ENCODE measurements at places on chromosomes 2 and 18.

DNA sequence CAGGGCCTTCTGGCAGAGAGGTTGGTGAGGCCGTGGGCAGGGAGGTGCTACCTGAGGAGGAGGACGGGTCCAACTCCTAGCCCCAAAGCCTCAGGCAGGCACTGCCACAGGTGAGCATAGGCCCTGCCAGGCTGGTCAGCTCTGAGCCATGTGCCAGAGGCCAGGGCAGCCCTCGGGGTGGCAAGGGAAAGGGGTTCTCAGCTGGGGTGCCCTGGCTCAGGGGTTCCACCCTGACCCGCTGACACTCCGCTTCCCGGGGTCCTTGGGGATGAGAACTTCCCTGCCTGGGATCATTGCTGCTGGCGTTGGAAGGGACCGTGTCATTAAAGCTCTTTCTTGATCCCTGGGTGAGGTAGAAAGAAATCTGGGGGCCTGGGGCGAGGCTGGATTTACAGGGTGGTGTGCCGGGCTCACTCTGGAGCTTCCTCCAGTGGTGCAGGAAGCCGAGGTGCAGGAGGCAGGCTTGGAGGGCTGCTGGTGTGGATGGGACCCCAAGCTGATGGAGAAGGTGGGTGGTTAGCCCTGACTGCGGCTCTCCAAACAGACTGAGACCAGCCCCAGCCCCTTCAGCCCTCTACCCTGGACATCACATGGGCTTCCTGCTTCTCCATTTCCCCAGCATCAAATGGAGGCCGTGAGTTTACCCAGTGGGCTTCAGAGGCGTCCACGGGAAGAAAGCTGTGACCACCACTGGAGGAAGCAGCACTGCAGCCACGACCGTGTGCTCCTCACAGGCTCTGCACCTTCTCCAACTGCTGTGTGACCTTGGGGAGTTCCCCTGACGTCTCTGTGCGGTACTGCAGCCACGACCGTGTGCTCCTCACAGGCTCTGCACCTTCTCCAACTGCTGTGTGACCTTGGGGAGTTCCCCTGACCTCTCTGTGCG lies 295.2 kb downstream of the NDUFA10 start:
- DNase-seq = no peak

DNA sequence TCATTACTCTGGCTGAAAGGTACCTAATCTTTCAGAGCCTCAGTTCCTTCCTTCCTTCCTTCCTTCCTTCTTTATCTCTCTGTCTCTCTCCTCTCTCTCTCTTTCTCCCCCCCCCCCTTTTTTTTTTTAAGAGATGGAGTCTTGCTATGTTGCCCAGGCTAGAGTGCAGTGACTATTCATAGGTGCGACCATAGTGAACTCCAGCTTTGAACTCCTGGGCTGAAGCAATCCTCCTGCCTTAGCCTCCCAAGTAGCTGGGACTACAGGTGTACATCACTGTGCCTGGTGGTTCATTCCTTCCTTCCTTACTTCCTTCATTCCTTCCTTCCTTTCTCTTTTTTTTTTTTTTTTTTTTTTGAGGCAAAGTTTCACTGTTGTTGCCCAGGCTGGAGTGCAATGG lies 64.3 kb upstream of the MAP4K3 start:
- DNase-seq = no peak

GRCh38 chr2:230899287-230899686 lies 25.8 kb downstream of the GPR55 start:
- DNase-seq = peak; percentile 2

- DNase-seq = no peak
These were observed 15.7 kb downstream of the KLHL29 start for GRCh38 chr2:23400703-23401102.

DNA sequence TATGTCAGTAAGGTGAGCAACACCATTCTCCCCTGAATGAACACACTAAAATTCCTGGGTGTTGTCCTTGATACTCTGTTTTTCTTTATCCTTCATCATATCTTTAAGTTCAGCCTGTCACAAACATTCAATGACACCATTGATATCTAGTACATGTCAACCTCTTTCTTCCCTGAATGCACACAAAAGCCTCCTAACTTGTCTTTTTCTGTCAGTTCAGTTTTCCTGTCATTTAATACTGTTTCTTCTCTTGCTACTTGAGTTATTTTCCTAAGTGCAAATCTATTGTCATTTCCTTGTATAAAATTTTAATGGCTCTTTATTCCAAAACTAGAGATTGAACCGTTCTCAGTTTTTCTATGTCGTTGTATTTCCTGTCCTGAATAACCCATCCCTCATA lies 1107.6 kb upstream of the SLC39A10 start:
- DNase-seq = no peak

GRCh38 chr2:33130054-33130447 lies 183.3 kb downstream of the LTBP1 start:
- no peak for DNase-seq

- no peak for DNase-seq
These were observed 36.4 kb upstream of the SLC1A4 start for GRCh38 chr2:64952511-64953482.

DNA sequence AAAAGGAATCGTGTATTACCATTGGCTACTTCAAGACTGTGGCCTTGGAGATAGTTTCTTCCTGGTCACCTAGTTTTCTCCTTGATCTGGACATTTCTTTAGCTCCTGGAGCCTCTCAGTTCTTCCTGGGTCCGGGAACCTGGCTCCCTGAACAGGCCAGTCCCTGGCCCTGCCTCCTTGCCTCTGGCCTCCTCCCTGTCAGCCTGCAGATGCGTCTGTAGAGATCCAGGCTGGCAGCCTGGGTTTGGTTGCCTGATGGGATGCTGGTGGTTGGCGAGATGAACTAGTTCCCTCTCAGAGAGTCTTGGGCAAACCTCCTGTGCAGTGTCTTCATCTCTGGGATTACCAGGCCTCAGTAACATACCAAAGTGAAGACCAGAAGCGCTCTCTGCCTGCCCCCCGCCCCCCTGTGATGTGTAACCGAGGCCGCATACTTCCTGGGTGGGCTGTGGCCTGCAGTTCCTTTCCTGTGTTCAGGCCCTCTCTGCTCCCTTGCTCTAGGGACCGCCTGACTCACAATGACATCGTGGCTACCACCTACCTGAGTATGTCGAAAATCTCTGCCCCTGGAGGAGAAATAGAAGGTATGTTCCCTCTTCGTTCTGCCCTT lies 85.4 kb downstream of the DYSF start:
- peak; percentile 20 for DNase-seq

- no peak for DNase-seq
These were observed 19.4 kb downstream of the AAK1 start for GRCh38 chr2:69624131-69624530.

DNA sequence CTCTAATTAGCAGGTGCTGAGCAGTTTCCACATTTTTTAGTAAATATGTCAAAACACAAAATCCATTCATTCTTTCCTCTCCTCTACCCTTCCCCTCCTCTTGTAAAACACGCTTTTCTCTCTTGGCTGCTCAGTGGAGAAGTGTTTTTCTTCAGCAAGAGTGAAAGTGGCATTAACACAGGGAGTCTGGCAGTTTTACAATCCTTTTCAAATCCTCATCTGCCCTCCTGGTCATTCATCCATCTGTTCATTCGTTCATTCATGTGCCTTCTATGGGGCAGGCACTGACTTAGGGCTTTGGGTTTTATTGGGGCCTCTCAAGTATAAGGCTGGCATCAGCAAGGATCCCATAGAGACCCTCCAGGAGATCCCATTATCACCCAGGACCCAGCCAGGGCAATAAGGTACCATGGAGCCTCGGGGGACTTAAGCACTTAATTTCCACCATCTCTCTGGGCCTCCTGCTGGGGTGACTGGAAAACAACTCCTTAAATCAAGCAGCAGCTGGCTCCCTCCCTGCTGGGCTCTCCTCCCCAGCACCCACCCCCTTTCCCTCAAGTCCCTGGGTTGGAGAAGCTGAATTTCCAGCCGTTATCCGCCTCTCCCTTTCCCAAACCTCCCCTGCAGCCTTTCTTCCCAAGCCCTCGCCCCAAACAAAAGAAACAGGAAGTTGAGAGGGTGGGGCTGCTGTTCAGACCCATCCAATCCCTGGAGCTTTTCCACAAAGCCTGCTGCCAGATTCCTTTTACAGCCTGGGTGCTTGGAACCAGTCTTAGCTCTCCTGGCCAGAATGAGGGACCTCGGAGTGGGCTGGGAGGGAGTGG lies 32.6 kb downstream of the MARCHF4 start:
- no peak for DNase-seq

DNA sequence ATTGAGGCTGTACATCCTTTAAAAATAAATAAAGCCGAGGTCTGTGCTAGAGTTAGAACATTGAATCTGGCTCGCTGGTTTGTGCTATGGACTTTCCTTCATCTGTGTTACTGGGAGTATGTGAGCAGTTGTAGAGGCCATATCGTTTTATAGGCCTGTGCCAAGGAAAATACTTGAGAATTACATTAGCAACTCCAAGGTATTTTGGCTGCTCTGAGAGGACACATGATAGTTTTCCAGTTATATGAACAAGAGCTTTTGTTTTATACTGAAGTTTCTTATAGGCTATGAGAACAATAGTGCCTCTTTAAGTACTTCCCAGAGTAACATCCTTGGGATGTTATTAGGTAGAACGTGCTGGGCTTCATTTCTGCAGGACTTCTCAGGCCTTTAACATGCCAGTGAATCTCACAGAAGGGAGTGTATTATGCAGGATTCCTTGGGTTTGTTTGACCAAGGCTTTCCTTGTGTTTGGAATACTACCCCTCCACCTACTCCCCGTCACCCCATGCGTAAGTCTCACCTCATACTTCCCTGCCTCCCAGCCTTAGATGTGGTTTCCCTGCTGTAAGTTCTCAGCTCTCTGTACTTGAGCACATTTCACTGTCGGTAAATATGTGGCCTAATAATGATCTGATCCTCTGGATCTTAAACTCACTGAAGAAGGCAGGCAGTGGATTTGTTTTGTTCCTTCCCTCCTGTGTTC lies 21.0 kb downstream of the TCF7L1 start:
- no peak for DNase-seq

- peak; percentile 0 for DNase-seq
These were observed 2.2 kb downstream of the DNER start for GRCh38 chr2:229712136-229712535.

- no peak for DNase-seq
These were observed 133.0 kb downstream of the MAP4K4 start for GRCh38 chr2:101830555-101830954.

GRCh38 chr18:75005626-75006025 lies 203.3 kb downstream of the PTGR3 start:
- no peak for DNase-seq

GRCh38 chr18:22914633-22915032 lies 18.5 kb upstream of the RBBP8 start:
- no peak for DNase-seq

DNA sequence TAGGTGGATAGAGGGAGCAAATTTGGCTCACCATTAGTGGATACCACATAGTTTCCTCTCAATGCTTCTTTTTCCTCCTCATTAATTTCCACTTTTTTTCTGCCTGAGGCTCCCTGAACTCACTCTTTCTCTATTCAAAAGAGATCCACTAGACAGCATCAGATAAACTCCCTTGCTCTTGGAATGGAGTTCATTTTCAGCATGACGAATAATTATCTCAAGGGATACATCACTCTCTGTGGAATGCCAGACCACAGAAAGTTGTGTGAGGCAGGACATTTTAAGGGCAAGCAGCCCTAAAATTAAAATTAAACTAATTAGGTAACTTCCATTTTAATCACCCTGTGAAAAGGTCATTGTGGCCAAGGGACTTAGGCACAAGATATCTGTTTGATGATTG lies 1920.1 kb upstream of the CELF4 start:
- DNase-seq = no peak

DNA sequence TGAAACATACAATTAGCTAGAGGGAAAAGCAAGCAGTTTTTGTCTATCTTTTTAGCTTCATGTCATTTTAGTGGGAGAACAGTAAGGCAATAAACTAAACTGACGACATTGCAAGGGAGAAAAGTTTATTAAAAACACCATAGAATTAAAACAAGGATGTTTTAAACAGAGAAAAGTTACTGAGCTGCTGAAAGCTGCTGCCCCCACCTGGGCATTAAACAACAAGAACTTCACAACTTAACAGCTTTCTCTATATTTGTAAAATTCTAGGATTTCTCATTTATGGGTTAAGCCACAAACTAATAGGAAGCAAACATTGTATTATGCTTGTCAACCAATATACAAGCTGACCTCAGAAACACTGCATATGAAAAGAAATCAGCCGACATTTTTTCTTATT lies 289.2 kb downstream of the ERBB4 start:
- peak; percentile 3 for DNase-seq

DNA sequence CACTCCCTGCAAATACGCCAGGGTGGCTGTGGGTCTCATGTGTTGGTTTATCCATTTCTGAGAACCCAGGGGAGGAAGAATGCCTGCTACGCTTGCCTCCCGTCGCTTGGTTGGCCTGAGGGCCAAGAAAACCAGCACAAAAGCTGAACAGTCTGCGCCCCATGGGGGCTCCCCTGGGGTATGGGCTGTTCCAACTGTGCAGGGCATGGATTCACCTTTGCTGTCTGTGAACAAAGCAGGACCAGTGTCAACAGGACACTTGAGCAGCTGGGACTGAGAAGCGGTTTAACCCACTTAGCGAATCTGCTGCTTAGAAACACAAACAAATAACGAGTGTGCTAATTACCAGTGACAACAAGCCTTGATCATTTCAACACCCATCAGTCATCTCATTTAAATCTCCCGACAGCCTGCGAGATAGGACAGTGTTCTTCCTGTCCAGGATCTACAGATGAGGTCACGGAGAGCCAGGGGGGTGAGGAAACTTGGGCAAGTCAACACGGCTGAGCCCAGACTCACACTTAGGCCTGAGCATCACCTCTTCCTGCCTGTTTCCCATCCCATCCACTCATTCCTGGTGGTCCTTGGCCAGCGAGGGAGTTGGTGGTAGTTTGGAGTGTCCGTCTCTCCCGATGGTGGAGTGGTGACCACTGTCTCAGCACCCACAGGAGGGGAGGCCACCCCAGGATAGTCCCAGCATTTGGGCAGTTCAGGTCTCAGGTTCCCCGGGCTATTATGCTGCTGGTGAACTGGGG lies 111.6 kb upstream of the HAAO start:
- DNase-seq = no peak

GRCh38 chr2:96495982-96496629 lies 9.1 kb downstream of the NEURL3 start:
- no peak for DNase-seq

All from Kasumi-1 (cell line).